ENCODE measurements at places on chromosomes 13 and 19.

DNA sequence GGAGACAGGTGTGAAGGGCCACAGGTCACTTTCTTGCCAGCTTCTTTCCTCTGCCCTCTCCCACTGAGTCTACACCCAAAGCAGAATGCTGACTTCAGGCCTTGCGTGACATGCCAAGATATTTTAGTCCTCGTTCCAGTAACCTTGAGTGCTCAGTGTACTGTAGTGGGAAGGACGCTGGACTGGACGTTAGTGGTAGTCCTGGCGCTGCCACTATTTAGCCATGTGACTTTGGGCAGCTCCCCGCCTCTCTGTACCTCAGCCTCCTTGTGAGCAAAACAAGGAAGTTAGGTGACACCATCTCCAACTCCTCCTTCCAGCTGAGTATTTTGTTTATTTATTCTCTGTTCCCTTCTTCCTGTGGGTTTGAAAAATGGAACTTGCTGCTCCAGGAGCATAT, 86.1 kb downstream of the FRY start:
- DNase-seq, result no peak

- no peak for DNase-seq
Observed at GRCh38 chr19:52224211-52224610, 34.4 kb downstream of the PPP2R1A start.

GRCh38 chr13:60318186-60318585, 78.8 kb upstream of the TDRD3 start:
- no peak for DNase-seq

DNA sequence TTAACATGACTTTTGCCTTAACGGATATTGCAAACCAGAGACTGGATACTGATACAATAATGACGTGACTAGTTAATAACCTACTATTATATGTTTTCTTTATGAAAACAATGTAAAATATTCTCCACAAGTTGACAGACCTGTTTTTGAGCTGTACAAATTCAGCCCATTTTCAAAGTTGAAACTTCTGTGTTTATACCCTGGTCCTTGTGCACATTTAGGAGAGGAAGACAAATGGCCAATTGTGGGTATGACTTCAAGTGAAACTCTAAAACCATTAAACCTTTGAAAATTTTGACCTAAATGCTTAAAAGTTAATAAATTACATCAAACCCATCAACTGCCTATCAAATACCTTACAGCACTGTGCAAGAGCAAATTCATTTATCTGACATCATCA, 8.9 kb downstream of the SPRY2 start:
- no peak for DNase-seq

GRCh38 chr19:18653853-18654252, 17.0 kb downstream of the KLHL26 start:
- no peak for DNase-seq

DNA sequence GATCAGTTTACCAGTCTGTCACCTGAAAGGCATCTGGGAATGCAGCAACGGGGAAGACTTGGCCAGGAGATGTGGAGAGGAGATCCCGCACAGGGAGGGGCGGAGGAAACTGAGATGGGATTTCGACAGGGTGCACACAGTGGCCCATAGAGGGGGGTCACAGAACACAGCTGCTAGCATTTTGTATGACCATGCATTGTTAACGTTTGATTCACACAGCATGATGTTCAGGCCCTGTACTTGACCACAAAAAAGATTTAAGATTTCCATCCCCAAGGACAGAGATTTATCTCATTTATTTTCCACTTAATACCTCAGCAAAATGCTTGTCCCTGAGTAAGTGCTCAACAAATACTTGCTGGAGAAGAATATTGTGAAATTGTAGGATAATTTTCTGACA, 63.2 kb downstream of the RAB20 start:
- DNase-seq, result no peak

DNA sequence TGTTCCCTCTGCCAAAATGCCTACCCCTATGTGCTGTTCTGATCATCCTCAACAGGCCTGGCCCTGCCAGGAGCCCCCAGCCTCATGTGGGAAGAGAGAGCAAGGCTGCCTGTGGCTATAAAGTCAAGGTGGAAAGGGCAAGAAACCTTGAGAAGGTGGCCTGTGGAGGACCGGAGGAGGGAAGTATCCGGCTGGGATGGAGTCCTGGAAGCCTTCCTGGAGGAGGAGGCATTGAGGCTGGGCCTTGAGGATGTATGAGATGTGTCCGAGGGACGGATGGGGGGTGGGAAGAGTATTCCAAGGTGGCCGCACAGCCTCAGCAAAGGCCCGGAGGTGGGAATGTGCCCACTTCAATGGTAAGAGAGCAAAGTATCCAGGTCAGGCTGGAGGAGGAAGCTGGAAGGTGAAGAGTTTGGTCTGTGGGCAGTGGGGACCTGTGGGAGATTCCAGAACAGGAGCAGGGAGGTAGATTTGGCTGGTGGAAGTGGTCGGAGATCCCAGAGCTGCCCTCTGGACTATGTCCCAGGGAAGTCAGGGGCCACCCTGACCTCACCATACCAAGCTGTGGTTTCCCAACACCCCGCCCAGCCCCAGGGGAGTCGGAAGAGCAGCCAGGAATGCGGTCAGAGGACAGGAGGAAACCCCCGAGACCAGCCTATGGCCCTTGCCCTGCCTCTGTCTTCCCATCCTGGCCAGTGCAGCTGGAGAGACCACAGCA, 3.0 kb upstream of the PLIN4 start:
- no peak for DNase-seq

- no peak for DNase-seq
Observed at GRCh38 chr19:32489971-32490370, 84.4 kb downstream of the DPY19L3 start.

DNA sequence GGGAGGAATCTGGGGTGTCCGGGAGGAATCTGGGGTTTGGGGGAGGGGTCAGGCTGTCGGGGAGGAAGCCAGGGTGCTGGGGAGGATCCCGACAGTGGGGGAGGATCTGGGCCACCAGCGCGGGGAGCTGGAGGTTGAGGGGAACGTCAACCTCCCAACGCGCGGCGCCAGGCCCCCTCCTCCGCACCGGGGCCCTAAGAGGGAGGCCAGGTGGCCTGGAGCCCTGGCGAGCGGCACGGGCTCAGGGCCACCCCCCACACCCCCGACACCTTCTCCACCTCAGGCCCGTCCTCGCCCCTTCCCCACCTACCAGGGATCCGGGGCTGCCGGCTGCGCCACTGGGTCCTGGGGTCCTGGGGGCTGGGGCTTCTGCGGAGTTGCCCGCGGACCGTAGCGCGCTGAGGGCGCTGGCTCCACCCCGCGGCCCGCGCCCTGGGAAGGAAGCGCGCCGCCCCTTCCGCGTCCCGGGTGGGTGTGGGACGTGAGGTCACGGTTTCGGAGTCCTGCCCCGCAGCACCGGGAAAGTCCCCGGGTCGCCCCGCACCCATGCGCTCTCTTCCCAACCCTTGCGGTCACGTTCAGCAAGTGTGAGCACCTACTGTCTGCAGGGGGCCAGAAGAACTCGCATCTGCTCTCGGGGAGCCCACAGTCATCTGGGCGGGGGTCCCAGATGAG, at the start of gene TICAM1:
Gene TICAM1 (minus strand): TSS at position 409 of the 675 bp plus-strand sequence. CDS start 13,335 bp downstream, outside the sequence.
- DNase-seq, result no peak

GRCh38 chr19:10270616-10271394, at the start of gene ICAM1:
ICAM1 (plus strand) TSS chr19:10271120; CDS start chr19:10271160, 40 bp downstream.
- DNase-seq, result no peak

DNA sequence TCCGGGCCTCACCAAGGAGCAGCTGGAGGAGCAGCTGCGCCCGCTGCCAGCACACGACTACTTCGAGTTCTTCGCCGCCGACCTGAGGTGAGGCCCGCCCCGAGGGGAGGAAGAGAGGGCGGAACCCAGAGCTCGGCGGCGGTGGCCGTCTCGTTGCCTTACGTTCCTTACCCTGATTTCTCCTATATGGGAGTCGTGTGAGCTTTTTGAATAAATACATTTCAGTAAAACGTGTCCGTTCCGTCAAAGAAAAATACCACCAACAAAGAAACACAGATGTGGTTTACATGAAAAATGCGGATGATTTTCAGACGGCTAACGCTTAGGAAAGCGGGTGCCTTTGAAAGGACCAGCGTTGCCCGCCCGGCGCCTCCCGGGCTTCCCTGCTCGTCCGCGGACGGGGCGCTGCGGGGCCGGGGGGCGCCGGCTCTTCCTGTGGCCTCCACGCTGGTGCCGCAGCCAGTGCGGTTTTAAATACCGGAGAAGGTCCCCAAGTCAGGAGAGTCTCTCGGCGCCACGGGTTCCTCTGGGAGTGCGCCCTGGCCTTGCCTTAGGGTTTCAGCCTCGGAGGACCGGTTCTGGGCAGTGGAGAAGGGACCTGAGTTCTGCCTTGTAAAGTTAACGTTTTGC, 755 bp downstream of the UPF3A start:
- no peak for DNase-seq

All from AG09309 (cell line).